ENCODE measurements at places on chromosomes 2 and 18.

DNA sequence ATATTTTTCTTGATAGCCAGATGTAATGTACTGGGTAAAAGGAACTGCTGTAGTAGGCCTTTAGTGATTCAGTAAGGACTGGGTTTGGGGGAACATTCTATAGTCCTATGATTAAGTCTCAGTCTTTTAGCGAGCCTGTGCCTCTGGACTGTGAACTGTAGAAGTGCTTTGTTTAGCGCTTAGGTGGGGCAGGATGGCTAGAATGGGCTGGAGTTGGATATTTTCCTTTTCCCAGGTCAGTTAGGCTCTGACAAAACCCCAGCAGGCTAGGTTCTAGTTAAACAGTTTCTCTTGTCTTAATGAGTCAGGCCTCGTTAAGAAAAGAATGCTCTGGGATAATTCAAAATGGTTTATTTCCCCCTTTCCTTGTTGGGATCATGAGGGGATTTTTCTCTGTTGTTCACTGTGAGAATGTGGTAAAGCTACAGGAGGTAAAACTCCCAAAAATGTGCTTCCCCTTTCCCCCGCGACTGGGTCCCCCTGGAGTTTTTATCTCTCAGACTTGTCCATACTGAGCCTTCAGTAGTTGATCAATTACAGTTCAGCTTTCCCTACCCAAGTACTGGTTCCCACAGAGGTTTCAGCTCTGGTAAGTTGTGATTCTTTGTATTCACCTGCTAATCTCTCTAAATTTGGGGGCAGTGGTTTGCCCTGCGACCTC is 31.5 kb downstream of the EHBP1 start:
- no peak for DNase-seq

- DNase-seq, result peak; percentile 3
Observed at GRCh38 chr2:5021136-5021535, 671.0 kb upstream of the SOX11 start.

GRCh38 chr2:217171874-217172273 is 312.0 kb upstream of the TNP1 start:
- DNase-seq, result no peak

DNA sequence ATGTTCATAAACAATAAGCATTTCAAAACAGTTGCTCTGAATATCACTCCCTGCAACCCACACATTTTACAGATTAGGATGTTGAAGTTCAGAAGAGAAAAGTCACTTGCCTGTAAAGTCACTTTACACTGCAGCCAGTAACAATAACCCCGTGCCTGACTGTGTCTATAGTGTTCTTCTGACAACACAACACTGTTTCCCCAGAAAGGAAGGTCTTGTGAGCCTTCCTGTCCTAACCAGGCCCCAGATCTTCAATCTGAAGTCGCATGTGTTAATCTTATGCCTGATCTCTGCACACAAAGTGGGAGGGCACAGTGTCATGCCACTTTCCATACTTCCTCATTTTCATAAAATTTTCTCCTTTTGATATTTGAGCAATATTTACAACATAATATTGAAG is 120.2 kb downstream of the FEZ2 start:
- DNase-seq, result no peak

- no peak for DNase-seq
Observed at GRCh38 chr2:170005702-170006101, 172.2 kb upstream of the MYO3B start.

DNA sequence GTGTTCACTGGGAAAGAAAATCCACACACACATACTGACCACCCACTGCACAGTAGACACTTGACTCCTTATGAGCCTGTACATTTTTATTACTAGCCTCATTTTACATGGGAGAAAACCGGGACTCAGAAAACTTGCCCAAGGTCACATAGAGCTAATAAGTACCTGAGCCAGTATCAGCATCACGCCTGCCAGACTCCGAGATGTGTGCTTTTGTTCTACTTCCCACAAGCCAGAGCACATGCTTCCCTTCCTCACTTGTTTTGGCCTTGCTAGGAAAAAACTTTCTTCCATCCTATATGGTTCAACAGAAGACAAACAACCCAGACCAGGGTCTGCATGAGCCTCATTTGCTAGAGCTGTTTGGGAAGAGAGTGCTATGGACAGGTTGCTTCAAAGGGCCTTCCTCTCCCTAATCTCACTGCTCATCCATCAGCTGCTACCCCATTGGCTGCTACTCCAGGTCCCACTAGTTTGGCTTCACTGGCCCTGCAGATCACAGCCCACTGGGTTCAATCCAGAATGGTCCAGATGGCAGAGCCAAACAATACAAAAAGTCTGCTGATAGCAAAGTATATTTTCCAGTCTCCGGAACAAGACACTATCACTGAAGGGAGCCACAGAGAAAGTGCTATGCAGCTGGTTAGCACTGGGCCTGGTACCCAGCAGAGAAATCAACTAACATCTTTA is 63.9 kb downstream of the STK39 start:
- DNase-seq, result no peak

GRCh38 chr2:127219171-127220070 is 678 bp downstream of the CYP27C1 start:
- DNase-seq, result no peak

DNA sequence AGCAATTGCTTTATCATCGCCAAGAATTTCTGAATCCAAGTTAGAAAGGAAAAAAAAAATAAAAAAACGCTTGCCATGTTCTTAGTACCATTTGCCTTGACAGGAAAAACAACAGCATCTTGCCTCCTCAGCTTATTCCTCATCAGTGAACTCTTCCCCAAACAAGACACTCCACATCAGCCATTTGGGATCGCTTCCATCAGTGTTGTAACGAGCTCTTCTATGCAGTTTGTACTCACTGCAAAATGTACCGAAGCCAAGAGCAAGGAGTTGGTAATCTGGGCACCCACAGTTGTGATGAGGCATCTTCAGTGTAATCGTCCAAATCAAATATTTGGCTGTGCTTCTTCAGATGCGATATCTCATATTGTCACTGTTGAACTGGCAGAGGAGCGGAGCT is 503.7 kb downstream of the TMEM182 start:
- DNase-seq, result no peak

- no peak for DNase-seq
Observed at GRCh38 chr2:97858442-97858841, 137.3 kb downstream of the TMEM131 start.

DNA sequence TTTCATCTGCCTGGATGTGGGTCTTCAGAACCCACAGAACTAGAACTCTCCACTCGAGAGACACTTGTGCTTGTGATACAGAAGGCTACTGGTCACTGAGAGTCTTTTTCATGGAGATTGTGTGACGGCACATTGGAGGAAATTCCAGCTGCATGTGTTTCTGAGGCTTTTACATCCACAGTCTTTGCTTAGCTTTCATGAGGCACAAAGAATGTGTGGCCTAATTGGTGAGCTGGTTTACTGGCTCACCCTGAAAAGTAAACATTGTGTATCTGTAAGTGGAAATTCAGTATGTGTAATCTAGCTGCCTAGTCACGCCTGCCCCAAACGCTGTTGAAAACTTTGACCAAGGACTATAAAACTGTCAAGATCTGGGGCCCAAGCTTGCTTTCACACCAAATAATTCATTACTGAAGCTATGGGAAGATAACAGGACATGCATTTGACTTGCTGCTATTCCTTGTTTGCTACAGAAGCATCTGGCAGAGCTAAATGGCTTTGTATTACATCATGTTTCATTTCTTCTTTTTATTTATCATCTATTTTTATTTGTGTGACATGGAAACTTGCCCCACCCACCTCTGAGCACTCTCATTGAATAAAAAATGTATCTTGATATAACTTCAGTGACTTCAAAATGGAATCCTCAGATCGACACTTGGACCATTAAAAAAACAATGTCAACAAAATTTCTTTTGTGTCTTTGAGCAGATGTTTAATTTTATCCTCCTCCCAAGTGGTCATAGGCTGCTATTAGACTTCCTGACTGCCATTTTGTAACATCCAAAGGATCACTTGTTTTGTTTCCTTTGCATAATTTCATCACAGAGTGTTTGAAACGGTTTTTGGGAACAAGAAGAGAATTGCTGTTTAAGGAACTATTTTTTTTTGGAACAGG is 80.2 kb downstream of the EFEMP1 start:
- DNase-seq, result peak; percentile 47

DNA sequence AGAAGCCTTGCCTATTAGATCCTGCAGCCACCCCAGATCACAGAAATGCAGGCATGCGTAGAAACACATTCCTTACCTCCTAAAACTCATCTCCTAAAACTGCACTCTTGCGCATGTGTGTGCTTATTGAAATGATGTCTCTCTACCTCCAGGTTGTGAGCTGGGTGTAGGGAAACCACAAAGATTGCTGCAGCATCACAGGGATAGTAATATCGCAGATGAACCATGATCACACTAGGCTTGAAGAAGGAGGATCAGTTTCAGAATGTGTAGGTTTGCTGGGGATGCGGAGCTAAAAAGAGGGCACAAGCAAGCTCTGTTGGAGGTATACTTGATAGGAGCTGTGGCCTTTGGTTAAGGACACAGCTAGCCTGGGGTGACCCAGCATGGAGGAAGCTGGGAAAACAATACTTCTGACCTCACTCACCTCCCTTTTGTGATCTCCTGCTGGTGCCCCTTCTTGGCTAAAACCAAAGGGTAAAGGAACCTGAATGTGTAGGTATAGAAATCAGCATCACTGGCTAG is 118.8 kb downstream of the SETBP1 start:
- DNase-seq, result no peak
